Ascending aorta (tissue), 2 donors: ENCODE measurements at places on chromosomes 4 and X.

GRCh38 chrX:110381216-110381615 is 22.6 kb downstream of the RTL9 start:
- DNase-seq: no peak

- DNase-seq: no peak
These were observed 1086.0 kb downstream of the NLGN4X start for GRCh38 chrX:5142644-5143043.

DNA sequence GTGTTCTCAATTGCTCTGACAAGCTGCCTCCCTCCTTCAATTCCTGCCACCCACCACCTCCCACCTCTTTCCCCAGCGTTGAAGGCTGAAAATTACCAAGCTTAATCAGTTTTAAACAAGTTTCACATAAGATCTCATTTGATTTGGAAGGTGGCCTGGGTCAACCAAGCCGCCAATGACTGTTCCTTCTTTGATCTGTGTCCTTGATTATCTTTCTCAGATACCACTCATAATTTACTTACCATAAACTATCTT is 211.4 kb downstream of the SLIT2 start:
- no peak for DNase-seq

- no peak for DNase-seq
These were observed 74.9 kb upstream of the PABPC4L start for GRCh38 chr4:134276476-134276875.
